Caki2 (cell line): ENCODE measurements at places on chromosomes 5 and 9.

GRCh38 chr9:7121055-7121454 is 363.3 kb downstream of the KDM4C start:
- no peak for DNase-seq

GRCh38 chr9:122127396-122127798 is 32.2 kb downstream of the NDUFA8 start:
- no peak for DNase-seq

- DNase-seq: no peak
Measured at GRCh38 chr9:17401858-17402257, 177.0 kb upstream of the SH3GL2 start.

DNA sequence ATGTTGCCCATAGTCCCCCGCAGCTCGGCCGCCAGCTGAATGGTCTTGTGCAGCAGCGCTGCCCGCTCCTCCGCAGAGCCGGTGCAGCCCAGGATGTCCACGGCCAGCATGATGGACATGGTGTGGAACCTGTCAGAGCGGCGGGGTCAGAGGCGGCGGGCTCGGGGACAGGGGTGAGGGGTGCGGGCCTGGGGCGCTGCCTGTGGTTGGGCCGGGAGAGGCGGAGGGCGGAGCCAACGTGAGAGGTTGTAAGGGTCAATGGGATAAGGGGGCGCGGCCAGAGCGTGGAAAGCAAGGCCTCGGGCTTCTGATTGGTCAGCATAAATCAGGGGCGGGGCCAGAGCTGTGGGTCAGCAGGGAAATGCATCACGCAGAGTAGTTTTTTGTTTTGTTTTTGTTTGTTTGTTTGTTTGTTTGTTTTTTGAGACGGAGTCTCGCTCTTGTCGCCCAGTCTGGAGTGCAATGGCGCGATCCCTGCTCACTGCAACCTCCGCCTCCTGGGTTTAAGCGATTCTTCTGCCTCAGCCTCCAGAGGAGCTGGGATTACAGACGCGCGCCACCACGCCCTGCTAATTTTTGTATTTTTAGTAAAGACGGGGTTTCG is 6.8 kb upstream of the TOR2A start:
- peak; percentile 62 for DNase-seq

GRCh38 chr5:17925276-17925675 is 291.0 kb downstream of the TAF11L14 start:
- DNase-seq: no peak

- DNase-seq: no peak
Measured at GRCh38 chr5:88109818-88110217, 158.8 kb downstream of the TMEM161B start.

- DNase-seq: peak; percentile 51
Measured at GRCh38 chr5:74034733-74035132, 408.7 kb downstream of the ARHGEF28 start.

DNA sequence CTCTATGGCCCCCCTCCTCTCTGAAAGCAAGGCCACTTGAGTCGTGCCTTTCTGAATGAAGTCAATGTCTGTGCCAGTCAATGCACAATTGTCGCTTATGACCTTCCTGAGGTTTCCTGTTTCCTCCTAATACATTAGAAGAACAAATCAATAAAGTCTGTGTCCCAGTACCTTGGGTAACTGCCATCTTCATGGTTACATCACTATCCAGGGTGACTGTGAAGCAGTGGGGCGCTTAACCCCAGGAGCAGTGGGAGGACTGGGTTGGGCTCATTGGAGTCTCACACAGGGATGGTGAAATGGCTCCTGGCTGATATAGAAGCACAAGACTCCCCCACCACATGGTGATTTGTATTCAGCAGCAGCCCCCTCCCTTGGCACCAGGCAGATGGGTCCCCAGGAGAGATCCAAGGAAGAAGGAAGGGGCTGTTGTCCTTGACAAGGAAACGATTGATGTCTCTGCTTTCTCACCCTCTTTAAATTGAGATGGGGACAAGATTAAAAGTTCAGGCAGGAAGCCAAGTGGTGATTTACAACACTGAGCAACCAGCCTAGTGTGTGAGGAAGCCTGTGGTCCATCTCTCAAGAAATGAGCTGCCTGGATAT is 261.9 kb upstream of the ZNF462 start:
- DNase-seq: no peak

DNA sequence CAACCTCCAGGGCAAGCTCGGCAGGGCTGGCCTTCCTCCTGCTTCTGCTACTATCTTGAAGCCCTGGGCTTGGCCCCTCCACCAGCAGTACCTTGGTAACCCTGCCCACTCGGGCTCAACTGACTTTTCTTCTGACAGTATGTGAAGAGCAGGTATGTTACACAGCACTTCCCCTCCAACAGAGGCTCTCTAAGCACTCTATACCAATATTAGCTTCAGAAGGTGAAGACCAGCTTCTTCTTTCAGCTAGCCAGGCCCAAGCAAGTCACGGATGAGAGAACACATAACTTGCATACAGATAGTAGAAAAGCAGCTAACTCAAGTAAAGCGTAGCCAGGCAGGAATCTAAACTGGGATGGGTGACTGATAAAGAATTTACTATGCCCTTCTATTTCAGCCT is 64.3 kb downstream of the FEM1C start:
- peak; percentile 27 for DNase-seq

DNA sequence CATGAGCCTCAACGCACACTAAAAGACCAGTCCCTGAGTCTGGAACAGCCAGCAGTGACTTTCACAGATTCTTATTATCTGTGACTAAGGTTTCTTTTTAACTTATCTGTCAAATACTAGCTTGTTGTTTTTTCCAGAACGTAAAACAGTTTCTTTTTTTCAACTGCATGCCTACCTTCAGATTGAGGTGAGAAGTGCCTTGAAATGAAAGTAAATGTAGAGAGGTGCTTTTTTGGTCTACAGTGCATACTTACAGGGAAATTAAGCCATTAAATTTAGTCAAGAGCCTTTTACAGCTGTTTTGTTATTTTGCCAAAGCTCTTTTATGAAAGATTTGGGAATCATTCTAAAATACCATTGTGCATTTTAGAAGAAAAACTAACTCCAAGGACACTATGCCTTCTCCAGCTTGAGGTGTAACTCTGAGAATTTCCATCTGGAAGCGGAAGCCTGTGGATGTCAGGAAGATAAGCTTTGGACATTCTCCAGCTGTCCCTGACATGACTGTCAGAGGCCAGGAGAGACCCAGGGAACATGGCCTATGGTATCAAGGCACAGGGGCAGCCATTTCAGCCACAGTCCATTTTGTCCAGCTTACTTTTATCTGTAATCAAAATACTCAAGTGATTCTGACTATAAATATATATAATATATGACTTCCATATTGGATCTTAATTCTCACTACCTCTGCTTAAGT is 230.3 kb downstream of the GLIS3 start:
- DNase-seq: no peak

GRCh38 chr5:32022638-32023037 is 151.5 kb downstream of the GOLPH3 start:
- no peak for DNase-seq

GRCh38 chr5:154776167-154776566 is 21.0 kb downstream of the LARP1 start:
- no peak for DNase-seq

DNA sequence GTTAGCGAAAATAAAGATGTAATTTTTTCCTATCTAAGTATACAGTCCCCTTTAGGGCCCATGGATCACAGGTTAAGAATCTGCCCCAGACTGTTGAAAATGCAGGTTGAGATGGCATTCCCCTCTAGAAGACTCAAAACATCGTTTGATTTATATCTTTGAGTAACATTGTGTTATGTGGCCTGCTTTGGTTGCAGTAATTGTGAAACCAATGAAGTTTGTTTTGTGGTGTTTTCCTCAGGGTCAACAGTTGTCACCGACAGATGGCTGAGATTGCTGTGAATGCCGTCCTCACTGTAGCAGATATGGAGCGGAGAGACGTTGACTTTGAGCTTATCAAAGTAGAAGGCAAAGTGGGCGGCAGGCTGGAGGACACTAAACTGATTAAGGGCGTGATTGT is 7.8 kb downstream of the CCT5 start:
- DNase-seq: no peak

DNA sequence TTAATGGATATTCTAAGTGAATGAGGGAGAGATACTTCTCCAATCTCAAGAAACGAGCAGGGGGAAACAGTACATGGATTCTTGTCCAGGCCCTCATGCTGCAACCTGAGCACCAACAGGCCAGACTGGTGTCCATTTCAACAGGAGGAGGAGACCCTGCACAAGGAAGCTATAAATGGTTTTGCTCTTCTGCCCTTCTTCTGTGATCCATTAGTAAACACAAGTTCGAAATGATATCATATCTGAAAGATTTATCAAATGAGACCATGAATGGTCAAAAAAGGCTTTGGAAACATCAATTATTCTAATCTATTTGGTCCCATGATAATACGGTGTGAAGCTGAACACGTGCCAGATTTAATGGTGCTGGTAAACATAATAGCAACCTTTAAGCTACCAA is 109.8 kb downstream of the NR6A1 start:
- no peak for DNase-seq

- DNase-seq: no peak
Measured at GRCh38 chr5:41447650-41448510, 62.5 kb downstream of the PLCXD3 start.

DNA sequence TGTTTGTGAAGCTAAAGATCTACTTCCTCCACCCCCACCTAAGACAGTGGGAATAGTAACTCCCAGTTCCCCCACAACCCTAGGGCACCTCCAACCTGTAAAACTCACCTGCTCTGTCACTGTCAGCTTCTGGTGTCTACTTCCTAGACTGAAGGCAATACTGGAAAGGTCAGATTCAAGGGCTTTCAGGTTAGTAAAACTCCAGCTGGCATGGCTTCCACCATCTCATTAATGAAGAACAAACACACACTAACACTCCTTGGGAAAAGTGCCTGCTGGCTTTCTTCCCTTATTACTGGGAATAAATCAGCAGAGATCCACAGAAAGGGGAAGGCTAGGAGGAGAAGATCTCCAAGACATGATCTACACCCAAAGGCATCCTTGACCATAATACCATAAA is 109.9 kb downstream of the TMEM174 start:
- DNase-seq: no peak

- no peak for DNase-seq
Measured at GRCh38 chr9:81634915-81635516, 54.3 kb downstream of the TLE1 start.

GRCh38 chr9:75228893-75229292 is 140.6 kb downstream of the OSTF1 start:
- no peak for DNase-seq

GRCh38 chr9:136023410-136024225 is 62.4 kb upstream of the UBAC1 start:
- no peak for DNase-seq

DNA sequence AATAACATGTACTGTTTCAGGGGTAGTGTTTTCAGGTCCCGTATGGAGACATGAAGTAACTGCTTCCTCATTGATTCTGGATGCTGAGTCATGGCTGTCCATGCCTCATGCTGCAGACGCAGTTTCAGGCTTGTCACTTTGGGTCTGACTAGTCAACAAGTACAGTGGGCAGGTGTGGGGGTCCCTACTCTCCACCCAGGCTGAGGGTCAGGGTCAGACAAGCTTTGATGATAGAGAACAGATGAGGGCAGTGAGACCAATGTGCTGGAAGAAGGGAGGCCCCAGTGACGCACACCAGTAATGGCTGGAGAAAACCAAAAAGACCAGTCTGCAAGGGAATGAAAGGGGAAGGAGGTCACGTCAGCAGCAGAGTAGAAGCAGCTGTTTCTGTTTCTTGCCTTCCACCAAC is 80.0 kb upstream of the NFIL3 start:
- DNase-seq: no peak

DNA sequence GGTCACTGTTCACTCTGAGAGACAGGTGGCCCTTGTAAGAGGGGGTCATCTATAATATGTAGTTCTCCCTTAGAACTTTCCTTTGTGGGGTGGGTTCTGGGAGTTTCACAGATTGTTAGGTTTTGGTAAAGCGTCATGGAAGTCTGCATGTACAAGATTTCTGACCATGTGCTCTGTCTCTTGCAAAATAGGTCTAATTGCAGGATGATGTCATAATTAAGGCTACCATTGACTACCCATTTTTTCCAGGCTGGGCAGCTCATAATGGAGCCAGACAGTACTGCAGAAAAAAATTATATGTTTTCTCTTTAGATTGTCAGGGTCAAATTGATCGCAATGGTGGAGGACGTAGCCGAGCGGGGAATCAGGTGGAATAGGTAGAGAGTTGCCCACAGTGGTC is 3.7 kb upstream of the GM2A start:
- no peak for DNase-seq

DNA sequence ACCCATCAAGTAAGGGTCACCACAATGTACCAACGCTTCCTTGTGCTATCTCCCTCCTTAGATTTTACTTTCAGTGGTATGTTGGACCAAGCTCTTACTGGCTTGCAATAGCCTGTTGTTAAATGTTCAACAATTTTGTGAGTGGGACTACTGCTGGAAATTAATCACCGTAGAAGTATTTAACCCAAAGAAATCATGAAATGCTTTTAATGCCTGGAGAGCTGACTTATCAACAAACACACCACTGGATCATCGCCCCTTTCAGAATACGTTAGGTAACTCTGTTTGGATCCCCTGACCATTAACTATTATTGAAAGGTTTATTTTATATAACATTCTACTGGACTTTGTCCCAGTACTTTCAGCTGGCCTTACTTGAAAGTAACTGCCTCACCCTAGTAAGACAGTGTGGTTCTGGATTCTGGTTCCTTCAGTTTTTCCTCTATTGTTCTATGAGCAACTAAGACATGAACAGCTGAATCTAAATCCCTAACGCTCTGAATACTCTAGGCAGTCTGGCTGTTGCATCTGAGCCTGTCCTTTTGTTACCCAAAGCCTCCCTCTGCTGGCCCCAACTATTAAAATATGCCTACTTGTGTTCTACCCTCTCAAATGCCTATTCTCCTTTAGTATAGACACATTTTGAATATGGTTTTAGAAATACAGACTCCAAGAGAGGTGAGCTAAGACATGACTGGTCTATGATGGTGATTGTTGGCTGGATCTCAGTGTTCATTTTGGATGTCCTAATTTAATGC is 1203.4 kb upstream of the DMAC1 start:
- DNase-seq: peak; percentile 4

DNA sequence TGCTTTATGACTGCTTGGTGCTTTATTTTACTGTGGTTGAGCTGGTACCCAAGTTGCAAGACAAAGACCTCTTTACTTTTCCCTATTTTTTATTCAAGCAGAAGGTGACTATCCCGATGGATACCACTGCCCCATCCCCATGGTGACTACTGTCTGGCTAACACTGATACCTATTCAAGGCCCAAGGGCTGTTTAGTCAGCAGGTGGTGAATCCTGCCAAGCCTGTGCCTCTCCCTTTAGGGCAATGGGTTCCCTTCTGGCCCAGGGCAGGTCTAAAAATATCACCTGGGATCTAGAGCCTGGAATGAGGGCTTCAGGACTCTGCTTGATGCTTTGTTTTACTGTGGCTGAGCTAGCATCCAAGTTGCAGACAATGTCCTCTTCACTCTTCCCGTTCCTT is 510.0 kb upstream of the GRAMD2B start:
- no peak for DNase-seq

DNA sequence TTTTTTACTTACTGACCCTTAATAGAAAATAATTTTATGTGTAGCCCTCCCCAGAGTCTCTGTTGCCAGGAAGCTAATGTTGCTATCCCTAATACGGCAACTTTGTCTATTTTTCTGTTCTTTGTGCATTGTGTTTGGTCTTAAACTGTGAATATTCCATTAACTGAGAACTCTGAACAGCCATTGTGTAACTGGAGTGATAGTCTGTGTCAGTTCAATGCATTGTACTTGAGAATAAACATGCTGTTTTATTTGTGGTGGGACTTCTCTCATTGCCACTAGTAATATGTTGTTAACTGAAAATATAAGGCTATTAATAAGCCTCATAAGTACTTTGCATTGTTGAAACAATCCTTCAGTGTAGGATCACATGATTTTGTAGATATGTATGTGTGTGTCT is 278.3 kb upstream of the DMRT1 start:
- no peak for DNase-seq

GRCh38 chr5:15643731-15644130 is 143.8 kb downstream of the FBXL7 start:
- DNase-seq: no peak
